ENCODE measurements at places on chromosomes 5 and 9.
A peak's percentile ranks its signal among the peaks of the same experiment; 100 is the strongest.

- no peak for DNase-seq
Measured at GRCh38 chr5:121975294-121975693, 13.5 kb downstream of the SRFBP1 start.

- no peak for DNase-seq
Measured at GRCh38 chr5:138870611-138871010, 4.5 kb downstream of the LRRTM2 start.

- peak; percentile 42 for DNase-seq
Measured at GRCh38 chr5:14778792-14779070, 92.8 kb downstream of the ANKH start.

DNA sequence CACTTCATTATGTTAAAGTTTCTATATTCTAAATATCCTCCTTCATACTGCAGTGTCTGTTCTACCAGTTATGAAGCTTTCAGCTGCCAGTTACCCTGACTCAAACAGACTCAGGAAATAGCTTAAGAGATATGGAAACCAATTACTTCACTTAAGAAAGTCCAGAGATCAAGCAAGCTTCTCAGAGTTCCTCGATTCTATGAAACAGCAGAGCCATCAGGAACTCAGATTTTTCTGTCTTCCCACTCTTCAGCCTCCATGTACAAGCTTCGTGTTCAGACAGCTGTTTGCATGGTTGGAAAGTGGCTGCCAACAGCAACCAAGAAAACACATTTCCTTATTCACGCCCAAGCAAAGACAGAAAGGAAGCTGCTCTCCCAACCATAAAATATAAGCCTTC is 216.1 kb downstream of the ACTL7B start:
- DNase-seq: no peak

GRCh38 chr5:78399116-78399515 is 38.7 kb downstream of the SCAMP1 start:
- DNase-seq: no peak

DNA sequence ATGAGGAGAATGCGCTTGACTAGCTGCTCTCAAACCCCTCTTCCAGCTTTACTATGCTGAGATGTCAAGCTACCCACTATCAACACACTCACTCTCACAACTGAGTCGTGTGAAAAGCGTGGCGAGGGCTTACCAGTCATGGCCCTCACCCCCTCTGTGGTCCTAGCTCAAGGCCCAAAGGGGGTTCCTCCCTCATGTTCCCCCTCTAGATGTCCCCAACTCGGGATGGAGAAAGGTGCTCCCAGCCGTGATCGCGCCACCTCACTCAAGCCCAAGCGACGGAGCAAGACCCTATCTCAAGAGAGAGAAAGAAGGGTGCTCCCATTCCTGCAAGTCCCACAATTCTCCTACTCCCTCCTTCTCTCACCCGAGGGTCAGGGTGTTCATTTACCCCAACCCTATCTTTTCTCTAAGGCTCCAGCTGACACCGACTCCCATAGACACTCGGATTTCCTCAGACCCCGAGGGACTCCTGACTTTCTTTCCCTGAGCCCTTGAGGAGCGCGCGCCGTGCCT is 559 bp downstream of the SLC38A9 start:
- DNase-seq: no peak

DNA sequence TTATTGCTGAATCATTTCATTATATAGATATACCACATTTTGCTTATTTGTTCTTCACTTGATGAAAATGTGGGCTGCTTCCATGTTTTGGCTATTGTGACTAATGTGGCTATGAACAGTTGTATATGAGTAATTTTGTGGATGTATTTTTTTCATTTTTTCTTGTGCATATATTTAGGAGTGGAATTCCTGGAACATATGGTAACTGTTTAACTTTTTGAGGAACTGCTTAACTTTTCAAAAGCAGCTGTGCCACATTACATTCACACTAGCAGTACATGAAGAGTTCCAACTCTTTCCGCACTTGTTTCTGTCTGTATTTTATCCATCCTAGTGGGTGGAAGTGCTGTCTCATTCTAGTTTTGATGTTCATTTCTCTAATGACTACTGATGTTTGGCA is 67.8 kb downstream of the JAK2 start:
- DNase-seq: no peak

- DNase-seq: no peak
Measured at GRCh38 chr9:97975376-97975775, 7.8 kb upstream of the ANP32B start.

DNA sequence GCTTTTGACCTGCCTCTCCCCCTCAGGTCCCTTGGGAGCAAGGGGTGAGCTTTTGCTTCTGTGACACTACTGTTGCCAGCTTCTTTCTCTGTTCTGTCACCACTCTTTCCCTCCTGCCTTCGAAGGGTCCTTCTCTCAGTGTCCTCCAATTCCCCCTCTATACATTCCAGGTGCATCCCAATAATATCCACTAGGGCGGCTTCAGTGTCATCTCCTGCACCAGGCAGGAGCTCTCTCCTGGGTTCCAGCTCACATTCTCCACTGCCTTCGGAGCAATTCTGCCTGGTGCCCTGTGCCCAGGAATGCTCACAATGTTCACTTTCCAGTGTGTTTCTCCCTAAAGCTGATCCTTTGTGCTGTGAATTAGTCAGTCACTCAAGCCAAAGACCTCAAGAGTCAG is 83.9 kb upstream of the CXCL14 start:
- no peak for DNase-seq

DNA sequence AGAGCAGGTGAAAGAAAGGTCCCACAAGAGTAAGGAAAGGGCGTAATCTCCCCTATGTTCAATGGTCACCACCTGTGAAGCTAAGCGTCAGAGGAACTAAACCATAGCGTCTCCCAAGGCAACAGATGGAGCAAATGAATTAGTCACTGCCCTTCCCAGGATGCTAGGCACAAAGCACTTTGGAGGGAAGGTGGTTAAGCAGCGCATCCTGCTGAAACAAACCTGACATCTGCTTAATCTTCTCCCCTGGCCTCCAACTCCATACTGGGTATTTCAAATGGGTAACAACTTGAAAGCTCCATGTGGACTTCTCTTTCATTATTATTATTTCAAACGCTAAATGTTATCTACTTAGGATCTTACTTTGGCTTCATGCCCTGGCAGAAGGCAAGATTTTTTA is 227.3 kb downstream of the MLLT3 start:
- DNase-seq: no peak

GRCh38 chr5:96609369-96609768 is 52.8 kb upstream of the CAST start:
- DNase-seq: no peak

- DNase-seq: no peak
Measured at GRCh38 chr5:83343299-83343698, 128.2 kb upstream of the VCAN start.

DNA sequence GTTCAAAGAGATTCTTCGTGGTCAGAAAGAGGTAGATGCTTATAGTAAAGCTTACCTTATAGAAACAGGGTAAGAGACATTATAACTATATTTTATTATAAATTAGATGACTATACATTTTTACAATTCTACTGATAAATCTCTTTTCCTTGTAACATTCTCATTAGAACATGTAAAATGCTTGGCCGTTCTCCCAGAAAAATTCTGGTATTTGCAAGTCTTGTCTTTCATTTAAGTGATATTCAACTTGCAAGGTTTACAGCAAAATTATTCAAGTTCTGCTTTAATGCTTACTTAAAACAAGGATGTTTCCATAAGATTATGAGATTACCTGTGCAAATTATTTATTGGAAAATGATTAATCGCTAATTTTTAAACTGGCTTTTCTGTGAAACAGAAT is 41.3 kb upstream of the CDH18 start:
- no peak for DNase-seq

GRCh38 chr5:124157320-124157719 is 589.1 kb downstream of the ZNF608 start:
- no peak for DNase-seq

- DNase-seq: no peak
Measured at GRCh38 chr5:128572051-128572929, 34.2 kb upstream of the FBN2 start.

DNA sequence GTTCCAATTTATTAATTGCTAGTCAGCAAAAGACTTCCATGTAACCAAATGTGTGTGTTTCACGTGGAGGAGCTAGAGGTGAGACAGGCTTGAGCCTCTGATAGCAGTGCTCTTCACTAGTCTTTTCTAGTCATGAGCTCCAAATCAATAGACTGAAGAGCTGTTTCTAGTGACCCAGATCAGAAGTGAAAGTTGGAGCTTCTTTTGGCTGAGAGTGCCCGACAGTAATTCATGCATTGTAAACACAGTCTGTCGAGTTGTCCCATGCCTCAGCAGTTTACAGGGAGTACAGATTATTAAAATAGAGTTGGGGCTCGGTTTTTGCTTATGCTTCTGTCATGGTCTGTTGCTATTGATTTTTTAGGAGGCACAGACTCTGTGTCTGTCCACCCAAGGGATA is 793.1 kb downstream of the DTWD2 start:
- no peak for DNase-seq

DNA sequence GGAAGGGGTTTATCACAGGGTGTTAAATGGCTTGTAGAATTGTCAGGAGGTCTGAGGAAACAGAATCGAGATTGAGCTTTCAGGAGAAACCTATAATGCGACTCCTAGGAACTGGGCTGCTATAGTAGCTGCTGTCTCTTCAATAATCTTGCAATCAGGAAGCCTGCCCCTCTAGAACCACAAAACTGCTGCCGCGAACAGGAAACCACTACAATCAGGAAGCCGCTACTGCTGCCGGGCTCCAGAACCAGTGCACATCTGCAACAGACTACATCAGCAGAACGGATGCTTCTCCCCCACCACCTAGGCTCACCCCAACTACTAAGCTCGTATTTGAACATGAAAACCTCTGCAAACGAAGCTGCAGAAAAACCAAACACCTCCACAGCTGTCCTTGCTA is 31.6 kb downstream of the TNFSF8 start:
- no peak for DNase-seq

DNA sequence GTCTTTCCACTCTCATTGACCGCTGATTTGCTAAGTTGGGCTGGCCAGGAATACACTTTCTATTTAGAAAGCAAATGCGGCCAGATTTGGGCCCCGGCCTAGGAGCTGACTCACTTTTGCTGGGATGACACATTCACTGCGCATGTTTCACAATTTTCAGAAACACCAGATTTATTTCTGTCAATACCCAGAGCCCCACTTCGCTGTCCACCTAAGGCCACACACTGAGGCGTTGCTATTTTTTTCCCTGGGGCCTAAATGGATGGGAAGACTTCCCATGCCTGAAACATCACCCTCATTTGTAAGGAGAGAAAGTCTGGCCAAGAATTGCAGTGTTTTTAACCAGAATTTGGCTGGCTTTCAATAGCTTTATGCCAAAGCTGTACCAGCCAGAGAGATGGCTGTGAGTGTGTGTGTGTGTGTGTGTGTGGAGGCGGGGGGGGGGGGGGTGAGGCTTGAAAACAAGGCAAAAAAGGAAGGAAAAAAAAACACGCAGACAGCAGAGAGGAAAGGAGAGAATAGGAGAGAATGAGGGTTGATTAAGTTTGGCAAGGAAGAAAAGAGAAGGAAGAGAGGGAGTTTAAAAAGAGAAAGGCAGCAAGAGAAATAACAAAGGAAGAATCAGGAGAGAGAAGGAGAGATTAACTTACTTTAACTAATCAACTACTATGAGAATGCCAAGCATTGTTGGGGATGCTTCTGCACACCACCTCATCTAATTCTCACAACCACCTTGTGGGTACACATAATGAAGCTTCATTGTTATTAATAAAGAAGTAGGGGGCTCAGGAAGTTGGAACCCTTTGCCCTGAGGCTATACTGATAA is 261.4 kb upstream of the KLF4 start:
- no peak for DNase-seq

DNA sequence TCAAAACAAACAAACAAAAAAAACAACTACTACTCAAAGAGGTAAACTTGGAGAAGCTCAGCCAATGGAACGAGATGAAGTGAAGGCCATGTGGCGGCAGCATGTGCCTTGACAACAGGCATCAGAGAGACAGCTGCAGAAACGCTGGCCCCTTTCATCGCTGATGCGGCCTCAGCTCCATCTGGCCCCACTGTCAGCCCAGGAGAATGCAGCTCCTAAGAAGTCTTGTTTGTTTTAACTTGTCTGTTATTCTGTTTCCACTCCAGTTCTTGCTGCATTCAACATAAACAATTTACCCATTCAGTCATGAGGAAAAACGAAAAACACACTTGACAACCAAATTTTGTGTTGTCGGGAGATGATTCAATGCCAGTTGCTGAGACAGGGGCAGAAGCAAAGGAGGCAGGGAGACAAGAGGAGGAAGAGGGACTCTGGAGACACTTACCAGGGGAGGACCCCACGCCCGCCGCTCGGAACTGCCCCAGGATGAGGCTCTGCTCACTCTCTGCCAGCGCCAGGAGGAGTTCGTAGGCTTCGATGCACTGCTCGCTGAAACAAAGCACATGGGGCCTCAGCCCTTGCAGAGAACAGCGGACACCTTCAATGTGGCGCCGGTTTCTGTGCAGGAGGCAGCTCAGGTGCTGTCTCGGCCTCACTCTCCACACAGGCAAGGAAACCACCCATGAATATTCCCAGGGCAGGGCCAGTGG is 91.2 kb downstream of the DCP2 start:
- DNase-seq: no peak

DNA sequence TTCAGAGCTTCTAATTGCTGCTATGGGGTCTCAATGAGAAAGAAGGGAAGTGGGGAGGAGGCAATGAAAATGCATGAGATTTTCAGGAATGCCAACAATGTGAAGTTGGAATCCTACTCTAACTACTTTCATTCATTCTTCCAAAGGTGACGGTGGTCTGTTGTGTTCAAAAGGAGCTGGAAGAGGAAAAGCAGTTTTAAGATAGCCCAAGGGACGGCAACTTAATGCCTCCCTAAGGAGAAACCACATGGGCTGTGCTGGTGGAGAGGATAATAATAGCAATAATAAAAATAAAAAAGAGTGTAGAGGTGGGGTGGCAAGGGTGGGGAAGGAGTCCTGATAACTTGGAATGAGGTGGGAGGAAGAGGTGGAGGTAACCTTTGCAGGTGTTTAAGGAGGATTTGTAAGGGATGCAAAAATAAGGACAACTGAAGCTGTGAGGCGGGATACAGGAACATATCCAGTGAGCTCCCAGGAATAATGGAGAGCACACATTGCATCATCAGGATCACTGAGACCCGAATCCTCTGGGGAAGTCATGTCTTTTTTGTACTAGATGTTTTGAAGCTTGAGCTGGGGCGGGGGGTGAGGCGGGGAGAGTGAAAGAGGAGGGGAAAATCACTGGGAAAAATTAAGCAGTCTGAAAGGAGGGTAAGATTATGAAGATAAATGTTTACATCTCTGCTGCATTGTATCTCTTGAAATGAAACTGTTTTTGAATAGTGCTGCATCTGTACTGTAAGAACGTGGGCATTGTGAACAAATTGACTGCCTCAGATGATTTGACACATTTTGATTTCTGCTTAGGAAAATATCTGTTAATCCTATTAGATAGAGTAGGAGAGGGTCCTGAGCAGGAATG is 120.1 kb upstream of the TMEM161B start:
- DNase-seq: no peak

- no peak for DNase-seq
Measured at GRCh38 chr9:131104016-131104740, 7.8 kb downstream of the AIF1L start.

DNA sequence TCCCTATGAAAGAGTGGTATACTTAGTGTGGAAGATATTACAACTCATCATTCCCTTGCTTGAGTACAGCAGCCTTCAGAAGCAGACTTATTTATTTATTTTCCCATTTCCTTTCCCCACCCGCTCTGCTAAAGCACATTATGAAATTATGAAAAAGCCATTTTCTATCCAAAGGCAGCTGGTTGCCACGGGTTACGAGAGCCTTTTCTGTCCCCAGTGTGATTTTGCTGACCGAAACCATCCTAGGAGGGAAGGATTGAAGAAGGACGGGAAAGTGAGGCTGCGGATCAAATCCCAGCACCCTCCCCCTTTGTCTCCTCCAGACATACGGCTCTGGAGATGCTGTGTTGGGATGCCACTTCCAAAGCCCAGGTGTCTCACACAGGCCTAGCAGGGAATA is 246.9 kb downstream of the TLR4 start:
- DNase-seq: no peak
